ENCODE measurements at places on chromosomes 4 and X. TPM values are rescaled to one million over a fixed set of nuclear protein-coding genes. Genes with fewer than 3 reads are reported as not detected.

The NLGN4X gene
- polyA plus RNA-seq = not detected

The RBBP7 gene
- polyA plus RNA-seq = 243 TPM

The WAS gene
- 18.3 TPM for polyA plus RNA-seq

The TLR6 gene
- polyA plus RNA-seq = 4.8 TPM

The DCK gene
- polyA plus RNA-seq = 117 TPM

The ARHGAP24 gene
- polyA plus RNA-seq = 0.06 TPM

The HTATSF1 gene
- 59.3 TPM for polyA plus RNA-seq

The AMBN gene
- polyA plus RNA-seq = not detected

The ZNF330 gene
- 10.1 TPM for polyA plus RNA-seq

The SH2D1A gene
- 127 TPM for polyA plus RNA-seq

The DDX53 gene
- polyA plus RNA-seq = not detected

The SPANXN4 gene
- not detected for polyA plus RNA-seq

The GYPA gene
- not detected for polyA plus RNA-seq

The CTAG2 gene
- polyA plus RNA-seq = not detected

The CTAG1B gene
- polyA plus RNA-seq = not detected

The TMEM131L gene
- 20.6 TPM for polyA plus RNA-seq

The MAGEA4 gene
- not detected for polyA plus RNA-seq

The HOPX gene
- polyA plus RNA-seq = 1,315 TPM

The IGSF1 gene
- not detected for polyA plus RNA-seq

The CABS1 gene
- not detected for polyA plus RNA-seq

The SCD5 gene
- 4.6 TPM for polyA plus RNA-seq

The FUNDC1 gene
- 22.8 TPM for polyA plus RNA-seq

The RHOXF2 gene
- not detected for polyA plus RNA-seq

The P2RY8 gene
- polyA plus RNA-seq = 96.8 TPM

The TIMP1 gene
- polyA plus RNA-seq = 153 TPM

The POLN gene
- 0.41 TPM for polyA plus RNA-seq

The TNMD gene
- not detected for polyA plus RNA-seq

The SMIM31 gene
- not detected for polyA plus RNA-seq

The CT55 gene
- polyA plus RNA-seq = not detected

The RTL9 gene
- not detected for polyA plus RNA-seq

The ASMT gene
- polyA plus RNA-seq = not detected

The NEXMIF gene
- not detected for polyA plus RNA-seq

The PNCK gene
- polyA plus RNA-seq = not detected

The HERC3 gene
- 21.7 TPM for polyA plus RNA-seq

The PPP1R2C gene
- 0.24 TPM for polyA plus RNA-seq

The TRIM61 gene
- polyA plus RNA-seq = 2.5 TPM

Data from immature natural killer cell (primary cell).